ENCODE measurements at places on chromosomes 7 and 10. TPM values are rescaled to one million over a fixed set of nuclear protein-coding genes. Genes with fewer than 3 reads are reported as not detected.
A peak's percentile ranks its signal among the peaks of the same experiment; 100 is the strongest.

DNA sequence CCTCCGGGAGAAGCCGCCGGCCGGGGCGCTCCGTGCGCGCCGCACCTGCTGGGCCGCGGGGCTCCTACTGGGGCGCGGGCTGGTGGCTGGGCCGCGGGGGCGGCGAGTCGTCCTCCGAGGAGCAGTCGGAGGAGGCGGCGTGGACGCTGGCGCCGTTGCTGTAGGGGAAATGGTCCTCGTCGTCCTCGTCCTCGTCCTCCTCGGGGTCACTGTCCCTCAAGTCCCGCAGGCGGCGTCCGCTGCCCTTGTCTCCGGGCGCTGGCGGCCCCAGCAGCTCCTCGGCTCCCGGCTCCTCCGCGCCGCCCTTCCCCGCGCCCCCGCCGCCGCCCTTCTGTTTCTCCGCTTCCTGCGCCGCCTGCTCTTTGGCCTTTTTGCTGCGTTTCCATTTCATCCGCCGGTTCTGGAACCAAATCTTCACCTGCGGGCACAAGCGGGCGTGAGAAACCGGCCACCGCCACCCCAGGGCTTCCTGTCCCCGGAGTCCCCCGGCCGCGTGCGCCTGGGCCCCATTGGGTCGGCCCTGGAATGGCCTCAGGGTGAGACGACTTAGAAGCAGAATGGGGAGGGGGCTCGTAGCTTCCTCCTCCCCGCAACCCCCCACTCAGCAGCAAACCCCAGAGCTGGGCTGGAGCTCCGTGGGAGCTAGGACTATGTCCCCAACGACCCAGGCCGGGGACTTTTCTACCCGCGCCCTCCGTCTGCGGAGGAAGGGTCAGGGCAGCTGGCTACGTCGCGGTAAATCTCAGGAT, 4.8 kb downstream of the MNX1 start:
- DNase-seq: no peak

GRCh38 chr7:55644567-55644966, 72.3 kb upstream of the VOPP1 start:
- DNase-seq: no peak

DNA sequence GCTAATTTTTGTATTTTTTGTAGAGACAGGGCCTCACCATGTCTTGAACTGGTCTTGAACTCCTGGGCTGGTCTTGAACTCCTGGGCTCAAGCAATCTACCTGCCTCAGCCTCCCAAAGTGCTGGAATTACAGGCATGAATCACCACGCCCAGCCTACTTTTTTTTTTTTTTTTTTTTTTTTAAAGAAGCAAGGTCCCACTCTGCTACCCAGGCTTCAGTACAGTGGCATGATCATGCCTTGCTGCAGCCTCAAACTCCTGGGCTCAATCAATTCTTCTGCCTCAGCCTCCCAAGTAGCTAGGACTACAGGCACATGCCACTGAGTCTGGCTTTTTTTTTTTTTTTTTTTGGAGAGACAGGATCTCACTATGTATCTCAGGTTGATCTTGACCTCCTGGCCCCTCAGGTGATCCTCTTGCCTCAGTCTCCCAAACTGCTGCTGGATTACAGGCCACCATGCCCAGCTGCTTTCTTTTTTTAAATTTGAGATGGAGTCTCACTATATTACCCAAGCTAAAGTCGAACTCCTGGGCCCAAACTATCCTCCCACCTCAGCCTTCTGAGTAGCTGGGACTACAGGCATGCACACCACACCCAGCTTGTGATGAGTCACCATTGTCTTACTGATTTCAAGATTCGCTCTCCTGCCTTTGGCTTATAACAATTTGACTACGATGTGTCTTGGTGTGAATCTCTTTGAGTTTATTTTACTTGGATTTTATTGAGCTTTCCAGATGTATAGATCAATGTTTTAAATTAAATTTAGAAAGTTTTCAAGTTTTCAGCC, 9.0 kb downstream of the RPEL1 start:
- peak; percentile 45 for DNase-seq

DNA sequence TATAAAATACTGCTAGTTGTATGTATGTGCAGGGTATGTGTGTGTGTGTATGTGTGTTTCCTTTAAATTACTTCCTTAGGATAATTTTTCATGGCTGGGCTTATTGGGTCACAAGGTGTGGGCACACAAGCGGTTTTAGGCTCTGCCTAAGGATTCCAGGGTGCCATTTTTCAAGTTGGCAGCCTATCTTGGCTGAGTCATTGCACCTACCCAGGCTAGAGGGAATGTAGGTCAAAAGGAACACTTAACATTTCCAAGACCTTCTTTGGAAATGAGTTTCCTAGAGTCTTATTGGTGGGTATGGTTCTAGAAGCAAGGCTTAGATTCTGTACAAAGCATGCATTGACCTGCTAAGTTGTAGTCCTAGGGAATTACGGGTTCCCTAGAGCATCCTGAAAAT, 642.1 kb downstream of the LRMDA start:
- DNase-seq: no peak

- no peak for DNase-seq
Measured at GRCh38 chr7:10672186-10672585, 301.5 kb upstream of the PHF14 start.

GRCh38 chr10:76404531-76404930, 973.1 kb downstream of the LRMDA start:
- DNase-seq: no peak

DNA sequence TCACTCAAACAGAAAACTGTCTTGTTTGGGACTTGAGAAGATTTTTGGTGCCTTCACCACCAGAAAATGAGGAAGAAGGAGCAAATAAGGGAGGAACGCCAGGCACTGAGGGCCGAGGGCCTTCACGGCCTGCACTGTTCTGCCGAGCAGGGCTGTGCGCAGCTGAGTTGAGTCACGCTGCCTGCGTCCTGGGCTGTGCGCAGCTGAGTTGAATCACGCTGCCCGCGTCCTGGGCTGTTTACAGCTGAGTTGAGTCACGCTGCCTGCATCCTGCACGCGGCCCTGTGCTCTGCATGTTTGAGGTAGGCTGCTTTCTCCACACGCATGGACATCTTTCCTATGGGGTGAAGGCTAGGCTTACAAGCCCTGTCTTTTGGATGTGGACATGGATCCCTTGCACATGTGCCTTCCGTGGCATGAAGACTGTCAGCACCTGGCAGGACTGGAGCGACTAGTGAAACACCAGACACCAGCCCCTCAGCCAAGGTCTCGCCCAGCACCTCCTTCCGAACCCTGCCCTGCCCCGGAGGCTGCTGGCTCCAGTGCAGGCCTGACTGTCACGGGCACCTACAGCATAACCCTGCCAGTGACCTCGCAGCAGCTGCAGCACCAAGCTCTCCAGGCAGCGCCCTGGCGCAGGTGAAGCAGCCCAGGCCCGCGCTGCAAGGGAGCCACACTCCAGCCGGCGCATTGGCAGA, 96.7 kb downstream of the HTR5A start:
- DNase-seq: peak; percentile 96

GRCh38 chr7:101250324-101250723, 5.4 kb upstream of the FIS1 start:
- no peak for DNase-seq

GRCh38 chr7:131383417-131384285, 56.0 kb downstream of the MKLN1 start:
- DNase-seq: peak; percentile 58

HOXA6 gene
- not detected for total RNA-seq

BHLHA15 gene
- not detected for total RNA-seq

ELFN1 gene
- total RNA-seq: 3.8 TPM

PIP gene
- total RNA-seq: not detected

OR2A5 gene
- total RNA-seq: not detected

ZNHIT1 gene
- 75.6 TPM for total RNA-seq

EEF1AKMT2 gene
- 25.3 TPM for total RNA-seq

FAM107B gene
- total RNA-seq: 4.8 TPM
